ENCODE measurements at places on chromosomes 16 and 17. TPM values are rescaled to one million over a fixed set of nuclear protein-coding genes. Genes with fewer than 3 reads are reported as not detected.

CLDN6 gene
- not detected for total RNA-seq

ASPA gene
- total RNA-seq: 1.2 TPM

CA7 gene
- total RNA-seq: not detected

ATP2A3 gene
- 6.9 TPM for total RNA-seq

APOH gene
- total RNA-seq: not detected

CDRT4 gene
- total RNA-seq: 1.8 TPM

IL34 gene
- total RNA-seq: 4.5 TPM

KRT9 gene
- total RNA-seq: not detected

Data from smooth muscle cell of trachea (primary cell).